ENCODE measurements at places on chromosomes 5 and 9.

DNA sequence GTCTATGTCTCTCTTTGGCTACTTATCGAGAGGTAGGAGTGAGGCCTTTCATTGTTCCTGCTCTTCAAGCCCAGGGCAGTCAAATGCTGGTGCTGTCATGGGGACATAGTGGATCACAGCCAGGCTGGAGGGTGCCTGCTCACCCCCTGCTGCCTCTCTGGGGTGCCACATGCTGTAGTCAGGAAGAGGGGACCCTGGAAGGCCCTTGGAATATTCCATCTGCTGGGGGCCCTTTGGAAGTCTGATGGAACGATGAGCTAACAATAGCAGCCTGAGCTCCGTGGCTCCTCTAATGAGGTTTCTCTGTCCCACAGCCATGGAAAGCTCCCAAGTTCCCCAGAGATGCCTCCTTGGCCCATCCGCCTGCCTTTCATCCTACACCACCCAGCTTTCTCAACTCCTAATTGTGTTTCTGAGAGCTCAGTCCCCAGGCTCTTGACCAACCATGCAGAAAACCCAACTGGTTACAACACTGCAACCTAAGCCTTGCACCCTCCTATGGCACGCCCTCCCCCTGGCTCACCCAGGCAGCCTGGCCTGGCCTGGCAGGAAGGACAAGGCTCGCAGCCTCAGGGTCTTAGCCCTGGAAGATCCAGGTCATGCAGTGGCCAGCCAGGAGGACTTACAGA is 91.7 kb downstream of the NRG2 start:
- DNase-seq, result no peak

DNA sequence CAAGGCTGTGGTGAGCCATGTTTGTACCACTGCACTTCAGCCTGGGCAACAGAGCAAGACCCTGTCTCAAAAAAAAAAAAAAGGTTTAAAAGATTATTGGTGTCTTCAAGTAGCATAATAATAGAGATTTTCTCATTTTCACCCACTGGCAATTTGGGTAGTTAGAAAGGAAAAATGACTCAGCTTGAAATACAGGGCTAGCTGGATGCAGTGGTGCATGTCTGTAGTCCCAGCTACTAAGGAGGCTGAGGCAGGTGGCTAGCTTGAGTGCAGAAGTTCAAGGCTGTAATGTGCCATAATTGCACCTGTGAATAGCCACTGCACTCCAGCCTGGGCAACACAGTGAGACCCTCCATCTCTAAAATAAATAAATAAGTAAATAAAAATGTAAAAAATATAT is 111.1 kb downstream of the ARRDC3 start:
- DNase-seq, result no peak

DNA sequence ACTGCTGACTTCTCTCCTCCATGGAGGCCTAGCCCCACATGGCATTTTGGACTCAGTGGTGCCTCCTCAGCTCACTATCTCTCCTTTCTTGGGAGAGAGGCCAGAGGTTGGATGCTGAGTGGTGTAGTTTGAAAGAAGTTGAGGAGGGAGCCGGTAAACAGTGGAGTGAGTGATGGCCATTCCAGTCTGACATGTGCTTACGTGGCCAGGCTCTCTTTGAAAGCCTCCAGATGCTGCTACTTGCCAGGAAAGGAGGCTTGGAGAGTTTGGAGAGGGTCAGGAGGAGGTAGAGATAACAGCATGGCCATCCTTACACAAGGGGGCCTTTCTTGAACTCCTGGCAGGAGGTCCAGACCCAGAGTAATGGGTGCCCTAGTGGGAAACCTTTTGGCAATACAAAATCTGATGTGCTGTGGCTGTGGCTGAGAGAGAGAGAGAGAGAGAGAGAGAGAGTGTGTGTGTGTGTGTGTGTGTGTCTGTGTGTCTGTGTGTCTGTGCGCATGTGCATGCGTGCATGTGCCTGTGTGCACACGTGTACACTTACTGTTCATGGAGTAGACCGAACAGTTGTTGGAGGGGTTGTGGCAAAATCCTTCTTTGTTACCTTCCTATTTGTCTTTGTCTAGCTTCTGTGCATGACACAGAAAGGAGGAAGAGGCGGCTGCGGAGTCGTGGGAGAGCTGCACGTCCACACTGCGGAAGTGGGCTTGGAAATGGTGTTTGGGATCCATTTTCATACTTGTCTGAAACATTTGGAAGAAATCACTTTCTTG is 37.8 kb downstream of the RALGPS1 start:
- peak; percentile 28 for DNase-seq

GRCh38 chr5:73136055-73136562 is 15.7 kb downstream of the TMEM171 start:
- DNase-seq, result no peak

GRCh38 chr9:2243666-2244555 is 228.8 kb downstream of the SMARCA2 start:
- no peak for DNase-seq

DNA sequence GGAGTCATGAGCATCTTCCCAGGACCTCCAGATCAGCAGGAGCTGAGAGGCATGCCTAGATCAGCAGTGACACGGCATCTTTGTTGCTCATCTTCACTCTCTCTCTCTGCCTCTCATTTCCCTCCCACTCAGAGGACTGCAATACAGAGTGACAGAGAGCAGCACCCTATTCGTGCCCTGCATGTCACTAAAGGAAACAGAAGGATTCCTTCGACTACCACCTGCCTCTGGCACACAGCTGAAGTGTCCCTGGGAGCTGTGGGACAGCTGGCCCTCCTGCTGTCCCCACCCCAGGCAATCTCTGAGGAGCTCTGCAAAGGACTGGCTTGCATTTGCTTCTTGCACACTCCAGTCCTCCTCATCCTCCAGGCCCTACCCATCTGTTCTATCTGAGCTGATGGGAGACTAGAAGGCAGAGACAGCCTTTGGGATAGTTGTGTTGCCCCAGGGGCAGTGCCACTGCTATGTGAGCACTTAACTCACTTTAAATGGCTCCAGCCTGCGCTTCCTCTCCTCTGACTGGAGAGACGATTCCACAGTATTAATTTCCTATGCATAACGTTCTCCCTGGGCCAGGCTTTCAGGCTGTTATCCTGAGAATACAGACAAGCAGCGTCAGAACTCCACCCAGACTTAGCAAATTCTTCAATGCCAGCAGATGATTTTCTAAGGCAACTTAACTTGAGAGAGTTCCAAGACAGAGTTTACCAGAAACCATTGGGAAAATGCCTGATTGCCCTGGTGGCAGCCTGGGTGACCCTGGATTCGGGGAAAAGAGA is 167.6 kb upstream of the MAP1B start:
- no peak for DNase-seq

DNA sequence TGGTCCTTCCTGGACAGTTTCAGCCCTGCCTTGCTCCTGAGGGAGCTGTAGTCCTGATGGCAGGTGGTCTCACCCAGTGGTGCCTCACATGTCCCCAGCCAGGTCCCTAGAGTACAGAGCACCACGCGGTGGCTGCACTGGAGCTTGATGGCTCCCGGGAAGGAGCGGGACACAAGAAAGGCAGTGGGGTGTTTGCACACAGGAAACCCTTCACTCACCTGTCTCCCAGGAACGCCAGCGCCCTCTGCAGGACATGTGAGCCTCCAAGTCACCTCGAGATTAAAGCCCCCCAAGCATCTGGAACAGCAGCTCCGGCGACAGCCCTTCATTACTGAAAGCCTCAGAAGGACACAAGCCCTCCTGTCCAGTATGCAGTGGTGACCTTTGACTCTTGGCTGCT is 19.9 kb upstream of the TMEM250 start:
- peak; percentile 80 for DNase-seq

DNA sequence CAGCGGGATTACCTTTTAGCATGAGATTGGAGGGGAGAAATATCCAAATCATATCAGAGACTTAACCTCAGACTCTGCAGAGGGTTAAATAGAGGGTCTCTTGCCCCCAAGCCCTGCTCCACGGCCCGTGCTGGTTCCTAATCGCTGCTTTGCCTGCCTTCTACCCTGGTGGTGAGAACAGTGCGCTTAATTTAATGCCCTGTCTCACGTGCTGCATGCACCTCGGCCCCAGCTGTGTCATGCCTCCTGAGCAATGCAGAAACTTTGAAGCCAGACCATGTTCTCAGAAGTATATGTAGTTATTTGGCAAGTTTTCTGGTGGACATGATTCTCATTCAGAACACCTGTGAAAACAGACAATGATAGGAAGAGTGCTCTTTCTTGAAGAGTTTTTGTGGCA is 1.4 kb downstream of the OTULIN start:
- DNase-seq, result peak; percentile 28

All from Daoy (cell line).